ENCODE measurements at places on chromosomes 16 and 17.

GRCh38 chr17:74199306-74200092 is 4.0 kb upstream of the RPL38 start:
- DNase-seq: peak; percentile 47

GRCh38 chr17:613725-614124 is 100.9 kb downstream of the VPS53 start:
- no peak for DNase-seq

DNA sequence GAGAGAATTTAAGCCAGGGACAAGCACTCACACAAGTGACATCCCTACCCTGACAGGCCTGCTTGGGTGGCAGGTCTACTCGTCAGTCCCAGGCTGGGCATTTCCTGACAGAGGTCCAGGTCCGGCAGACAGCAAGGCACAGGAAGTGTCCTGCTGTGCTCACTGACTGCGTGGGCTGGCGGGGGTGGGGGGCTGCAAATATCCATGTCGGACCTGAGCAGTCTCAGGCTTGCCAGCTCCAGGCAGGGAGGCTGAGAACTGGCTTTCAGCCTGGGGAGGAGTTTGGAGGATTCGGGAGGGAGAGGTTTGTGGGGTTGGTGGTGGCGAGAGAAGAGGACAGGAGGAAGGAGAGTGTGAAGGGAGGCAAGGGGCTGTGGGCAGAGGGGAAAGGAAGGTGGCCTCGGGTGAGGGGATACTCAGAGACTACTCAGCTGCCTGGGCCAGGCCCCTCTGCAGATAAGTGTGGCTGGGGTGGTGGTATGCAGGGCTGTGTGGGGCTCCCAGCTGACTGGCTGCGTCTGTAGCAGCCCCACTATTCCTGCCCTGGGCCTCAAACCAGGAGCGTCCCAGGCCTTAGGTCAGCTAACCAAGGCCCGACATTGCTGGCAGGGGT is 7.8 kb downstream of the HIC1 start:
- no peak for DNase-seq

GRCh38 chr17:28501421-28502284 is 4.5 kb upstream of the FOXN1 start:
- DNase-seq: no peak

DNA sequence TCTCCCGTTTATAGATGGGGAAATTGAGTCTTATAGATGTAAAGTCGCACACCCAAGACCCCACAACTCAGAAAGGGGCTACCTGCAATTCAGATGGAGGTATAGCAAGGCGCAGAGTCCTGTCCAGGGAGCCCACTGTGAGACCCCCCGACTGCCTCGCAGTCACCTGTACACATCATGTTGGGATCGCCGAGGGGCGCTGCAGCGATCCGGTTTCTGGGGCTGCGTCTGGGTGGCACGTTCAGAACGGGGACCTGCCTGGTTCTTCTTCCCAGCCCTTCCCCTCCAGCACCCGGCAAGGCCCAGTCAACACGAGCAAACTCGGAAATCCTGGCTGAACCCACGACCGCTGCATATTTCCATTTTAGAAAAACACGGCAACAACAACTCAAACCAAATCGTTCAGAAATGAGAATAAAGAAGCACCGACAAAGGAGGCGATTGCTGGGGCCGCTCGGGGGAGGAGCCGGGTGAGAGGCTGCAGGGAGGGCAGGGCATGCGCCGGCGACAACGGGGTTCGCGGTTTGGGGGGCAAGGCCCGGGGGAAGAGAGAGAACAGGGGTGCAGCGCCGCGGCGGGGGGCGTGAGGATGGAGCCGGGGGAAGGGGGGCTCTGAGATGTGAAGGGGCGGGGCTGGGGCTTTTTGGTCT is 643 bp downstream of the HSDL1 start:
- peak; percentile 39 for DNase-seq

- DNase-seq: no peak
These were observed 170.2 kb downstream of the HS3ST3B1 start for GRCh38 chr17:14471052-14471451.

- DNase-seq: no peak
These were observed 2.9 kb downstream of the NEURL4 start for GRCh38 chr17:7326186-7326585.

DNA sequence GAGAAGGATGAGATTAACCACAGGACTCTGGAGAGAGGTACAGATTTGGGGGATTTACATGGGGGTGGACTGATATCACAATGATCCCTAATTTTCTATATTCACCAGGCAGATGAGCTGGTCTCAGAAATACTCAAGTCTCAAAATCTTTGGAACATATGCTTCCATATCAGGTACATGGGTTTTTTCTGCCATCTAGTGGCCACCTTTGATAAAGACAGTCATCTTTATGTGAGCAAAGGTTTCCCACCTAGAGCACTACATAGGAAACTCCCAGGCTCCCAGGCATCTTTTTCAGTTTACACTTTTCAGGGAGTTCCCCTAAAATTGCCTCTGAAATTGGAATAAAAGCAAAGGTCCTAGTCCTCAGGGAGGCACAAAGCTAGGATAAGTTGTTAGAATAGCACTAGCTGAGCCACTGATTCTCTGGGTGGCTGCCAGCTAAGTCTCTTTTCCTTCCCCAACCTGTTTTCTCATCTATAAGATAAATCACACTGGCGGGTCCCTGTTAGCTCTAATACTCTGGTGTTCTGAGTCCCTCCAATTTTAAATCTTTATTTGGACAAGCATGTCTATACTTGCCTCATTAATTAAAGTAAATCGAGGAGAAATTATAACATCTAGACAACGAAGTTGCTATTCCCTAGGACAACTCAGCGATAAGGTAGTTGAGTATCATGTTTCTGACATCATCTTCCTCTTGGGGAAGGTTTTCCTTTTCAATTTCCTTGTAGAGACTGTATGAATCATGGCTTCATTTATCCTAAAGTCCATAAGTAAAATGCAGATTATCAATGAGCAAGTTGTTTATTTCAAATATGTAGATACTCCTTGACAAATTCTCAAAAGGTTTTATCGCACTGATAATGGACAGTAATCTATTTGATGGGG is 19.0 kb upstream of the MON1B start:
- no peak for DNase-seq

- DNase-seq: no peak
These were observed 24.8 kb upstream of the MAP3K14 start for GRCh38 chr17:45341533-45342158.

Data from stimulated activated naive CD4-positive, alpha-beta T cell treated with Interleukin-2 at 50 U/mL for 16 hours (primary cell).